Stimulated activated naive CD8-positive, alpha-beta T cell treated with anti-CD3 and anti-CD28 coated beads, Interleukin-15, Interleukin-2, amounts not matched to agents 100 U/mL and 50 U/mL, for 24 hours (primary cell): ENCODE measurements at places on chromosomes 7 and 10.

- no peak for DNase-seq
Measured at GRCh38 chr10:129853562-129853903, 110.5 kb downstream of the EBF3 start.

GRCh38 chr10:75611993-75612372, 180.6 kb downstream of the LRMDA start:
- no peak for DNase-seq

GRCh38 chr7:93365341-93365740, 133.2 kb downstream of the VPS50 start:
- DNase-seq, result no peak

DNA sequence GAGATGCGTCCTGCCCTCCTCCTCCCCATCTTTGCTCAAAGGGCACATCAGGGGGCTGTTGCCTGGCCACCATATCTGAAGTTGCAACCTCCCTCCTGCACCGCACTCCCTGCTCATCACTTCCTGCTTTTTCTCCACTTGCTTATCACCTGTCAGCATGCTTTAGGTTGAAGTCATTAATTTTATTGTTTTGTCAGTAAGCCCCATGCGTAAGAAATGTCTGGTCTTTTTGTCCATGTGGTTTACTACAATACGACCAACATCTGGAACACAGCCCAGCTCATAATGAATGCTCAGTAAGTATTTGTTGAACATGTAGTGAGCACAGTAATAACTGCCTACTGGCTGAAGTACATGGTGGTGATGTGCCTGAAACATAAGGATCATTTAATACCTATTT, 71.6 kb upstream of the GJD4 start:
- no peak for DNase-seq

GRCh38 chr7:81308643-81309322, 389.9 kb upstream of the SEMA3C start:
- no peak for DNase-seq

DNA sequence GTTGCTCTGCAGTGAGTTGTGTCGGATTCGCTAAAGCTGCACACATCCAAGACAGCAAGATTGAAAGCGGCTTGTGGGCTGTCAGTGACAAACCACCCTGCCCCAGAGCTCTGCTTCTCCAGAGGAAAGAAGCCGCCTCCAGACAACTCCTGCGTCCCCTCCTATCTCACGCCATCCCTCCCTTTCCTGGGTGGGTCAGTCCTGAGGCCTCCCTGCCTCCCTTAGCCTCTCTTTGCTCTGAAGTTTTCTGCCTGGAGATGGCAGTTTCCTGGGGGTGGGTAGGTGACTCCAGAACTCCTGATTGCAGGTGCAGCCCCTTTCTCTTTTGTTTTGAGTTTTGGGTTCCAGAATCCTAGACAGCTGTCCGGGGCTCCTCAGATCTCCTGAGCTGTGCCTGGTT, 78.7 kb downstream of the EMX2 start:
- DNase-seq, result no peak

GRCh38 chr7:133698127-133698526, 429.0 kb upstream of the LRGUK start:
- DNase-seq, result no peak

GRCh38 chr10:103499881-103500280, 6.4 kb downstream of the NEURL1 start:
- DNase-seq, result no peak

DNA sequence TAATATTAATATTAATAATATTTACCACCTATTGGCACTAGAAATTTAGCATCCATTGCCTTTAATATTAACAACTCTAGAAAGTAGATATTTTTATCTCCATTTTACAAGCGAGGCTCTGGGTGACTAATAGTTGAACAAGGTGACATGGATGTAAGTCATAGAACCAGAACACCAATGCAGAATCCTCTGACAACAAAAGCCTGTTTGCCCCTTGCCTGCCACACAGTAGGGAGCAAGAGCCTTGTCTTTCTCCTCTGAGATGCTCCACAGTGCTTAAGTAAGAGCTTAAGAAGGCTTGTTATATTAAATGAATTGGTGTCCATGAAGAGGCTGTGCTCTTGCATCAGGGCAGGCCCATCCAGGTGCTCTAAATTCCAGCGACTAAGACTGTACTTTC, 51.2 kb upstream of the LBX1 start:
- DNase-seq, result no peak

GRCh38 chr7:76359978-76360638, 1.3 kb upstream of the YWHAG start:
- DNase-seq, result no peak

GRCh38 chr10:74244097-74244685, 93.2 kb downstream of the ADK start:
- no peak for DNase-seq

DNA sequence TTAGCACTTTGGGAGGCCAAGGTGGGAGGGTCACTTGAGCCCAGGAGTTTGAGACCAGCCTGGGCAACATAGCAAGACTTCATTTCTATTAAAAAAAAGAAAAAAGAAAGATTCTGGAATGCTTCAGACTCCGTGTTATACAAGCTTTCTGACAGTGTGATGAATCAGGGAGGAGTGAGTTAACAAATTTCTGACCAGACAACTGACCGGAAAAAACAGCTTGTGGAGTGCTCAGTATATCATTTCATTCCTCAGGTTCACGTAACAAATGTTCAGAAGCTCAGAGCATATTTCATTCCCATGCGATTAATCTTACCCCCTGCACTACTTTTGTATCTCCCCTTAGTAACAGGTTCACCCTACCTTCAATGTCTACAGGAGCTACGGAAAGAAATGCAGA, 28.6 kb upstream of the TNPO3 start:
- DNase-seq, result no peak

DNA sequence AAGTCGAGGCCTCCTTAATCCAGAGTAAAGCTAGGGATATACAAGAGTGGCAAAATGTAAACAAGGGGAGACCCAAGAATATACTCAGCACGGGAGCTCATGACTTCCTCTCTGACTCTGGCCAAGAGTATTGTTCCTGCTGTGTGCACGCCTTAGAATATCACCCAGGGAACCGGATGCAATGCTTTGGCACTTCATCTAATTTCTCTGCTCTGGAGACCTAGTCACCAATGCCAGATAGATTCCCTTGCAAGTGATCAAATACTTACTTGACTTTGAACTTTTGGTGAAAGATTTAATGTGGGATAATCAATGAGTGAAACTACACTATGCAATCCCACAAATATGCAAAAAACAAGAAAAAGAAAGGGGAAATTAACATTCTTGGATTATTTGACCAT, 695.5 kb downstream of the INHBA start:
- DNase-seq, result no peak

DNA sequence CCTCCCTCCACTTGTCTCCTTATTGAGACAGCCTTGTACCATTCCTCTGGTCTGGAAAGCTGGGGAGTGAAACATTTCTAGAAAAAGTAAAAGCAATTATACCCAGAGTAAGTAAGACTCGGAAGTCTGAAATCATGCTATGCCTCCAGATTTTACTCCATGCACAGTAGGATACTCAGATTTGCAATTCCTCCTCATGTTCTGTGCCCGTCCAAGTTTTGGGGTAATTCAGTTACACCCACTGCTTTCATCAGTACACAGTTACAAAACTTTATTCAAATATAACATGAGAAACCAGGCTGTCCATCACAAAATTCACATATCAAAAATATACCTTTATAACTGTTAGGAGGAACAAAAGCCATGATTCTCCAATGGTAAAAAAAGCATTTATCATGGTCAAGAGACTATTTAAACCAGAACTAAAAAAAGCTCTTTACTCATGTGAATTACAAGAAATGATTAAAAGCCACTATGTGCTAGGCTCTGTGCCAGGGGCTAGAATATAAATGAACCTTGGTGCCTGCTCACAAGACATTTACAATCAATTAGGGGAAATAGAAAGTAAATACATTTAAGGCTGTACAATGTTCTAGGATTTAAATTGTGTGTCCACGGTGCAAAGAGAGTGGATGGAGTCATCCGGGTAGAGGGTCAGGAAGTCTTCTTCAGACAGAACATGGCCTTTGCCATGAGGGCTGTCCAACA, 320.2 kb downstream of the ELMO1 start:
- no peak for DNase-seq

- DNase-seq, result no peak
Measured at GRCh38 chr10:23079700-23080099, 15.7 kb upstream of the MSRB2 start.

DNA sequence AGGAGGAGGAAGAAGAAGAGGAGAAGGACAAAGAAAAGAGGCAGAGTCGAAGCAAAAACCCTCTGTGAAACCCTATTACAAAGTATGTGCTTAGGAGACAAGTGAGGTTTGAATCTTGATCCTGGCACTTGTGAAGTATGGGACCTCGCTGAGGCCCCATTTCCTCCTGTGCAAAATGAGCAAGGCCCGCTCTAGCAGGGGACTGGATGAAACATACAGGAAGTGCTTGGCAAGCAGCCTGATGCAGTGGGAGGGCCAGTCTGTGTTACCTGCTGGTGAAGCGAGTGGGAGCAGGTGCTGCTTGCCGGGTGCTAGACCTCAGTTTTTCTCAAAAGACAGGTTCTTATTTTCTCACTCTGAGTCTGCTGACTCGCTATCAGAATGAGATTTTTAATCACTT, 150.4 kb downstream of the JCAD start:
- peak; percentile 16 for DNase-seq

DNA sequence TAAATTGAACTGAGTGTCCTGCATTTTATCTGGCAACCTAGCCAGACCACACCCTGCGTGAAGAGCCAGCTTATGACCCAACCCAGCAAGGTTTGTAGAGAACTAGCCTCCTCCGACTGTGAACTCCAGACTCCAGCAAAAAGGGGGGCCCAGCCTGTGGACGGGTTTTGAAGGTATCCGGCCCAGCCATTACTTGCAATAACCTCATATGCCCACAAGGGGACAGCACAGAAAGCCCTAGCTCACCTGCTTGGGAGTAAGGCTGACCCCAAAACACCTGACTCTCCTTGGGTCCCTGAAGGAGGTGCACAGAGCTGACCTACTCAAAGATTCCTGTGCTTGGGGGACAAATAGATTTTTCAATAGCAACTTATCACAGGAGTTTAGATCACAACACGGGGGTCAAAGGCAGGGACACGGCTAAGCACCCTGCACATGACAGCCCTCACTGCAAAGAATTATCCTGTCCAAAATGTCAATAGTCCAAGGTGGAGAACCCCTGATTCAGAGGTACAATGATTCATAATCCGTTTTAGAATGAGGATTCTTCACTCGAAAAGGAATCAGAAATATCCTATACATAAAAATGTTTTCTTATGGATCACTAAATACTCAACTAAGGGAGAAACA, 4.6 kb downstream of the TRPV6 start:
- peak; percentile 50 for DNase-seq

DNA sequence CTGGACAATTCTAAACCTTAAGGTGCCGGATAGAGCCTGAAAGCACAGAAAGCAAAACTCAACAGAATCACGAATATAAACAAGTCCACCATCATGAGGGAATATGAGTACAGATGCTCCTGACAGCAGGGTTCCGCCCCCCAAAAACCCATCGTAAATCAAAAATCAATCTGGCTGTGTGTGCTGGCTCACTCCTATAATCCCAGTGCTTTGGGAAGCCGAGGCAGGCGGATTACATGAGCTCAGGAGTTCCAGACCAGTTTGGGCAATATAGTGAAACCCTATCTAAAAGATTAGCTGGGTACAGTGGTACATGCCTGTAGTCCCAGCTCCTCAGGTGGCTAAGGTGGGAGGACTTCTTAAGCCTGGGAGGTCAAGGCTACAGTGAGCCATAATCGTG, 12.2 kb downstream of the BUD31 start:
- no peak for DNase-seq

DNA sequence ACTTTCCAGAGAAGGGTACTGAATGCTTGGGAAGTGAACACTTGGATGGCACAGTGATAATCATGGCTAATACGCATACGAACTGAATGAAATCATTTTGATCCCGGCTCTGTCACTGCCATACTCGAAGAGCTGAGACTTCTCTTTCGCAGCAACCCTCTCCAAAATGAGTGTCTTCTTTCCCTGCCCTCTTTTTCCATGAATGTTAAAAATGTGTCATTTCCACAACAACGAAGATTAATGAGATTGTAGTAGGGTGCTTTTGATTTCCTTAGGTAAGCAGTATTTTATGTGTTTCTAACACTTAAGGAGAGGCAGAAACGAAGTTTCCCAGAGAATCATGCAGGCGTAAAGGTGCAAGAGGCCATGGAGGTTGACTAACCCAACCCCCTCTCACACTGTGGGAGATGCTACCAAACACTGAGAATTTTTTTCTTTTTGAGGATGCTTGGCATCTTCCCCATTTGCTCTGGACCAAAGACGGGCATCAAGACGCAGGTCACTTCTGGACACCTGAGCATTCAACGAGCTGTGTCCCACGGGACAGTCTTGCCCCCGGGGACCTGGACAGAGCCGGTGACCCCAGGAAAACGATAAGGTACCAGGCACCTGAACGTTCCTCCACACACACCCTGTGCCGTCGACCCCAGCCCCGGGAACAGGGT, 823 bp downstream of the COPG2 start:
- no peak for DNase-seq

DNA sequence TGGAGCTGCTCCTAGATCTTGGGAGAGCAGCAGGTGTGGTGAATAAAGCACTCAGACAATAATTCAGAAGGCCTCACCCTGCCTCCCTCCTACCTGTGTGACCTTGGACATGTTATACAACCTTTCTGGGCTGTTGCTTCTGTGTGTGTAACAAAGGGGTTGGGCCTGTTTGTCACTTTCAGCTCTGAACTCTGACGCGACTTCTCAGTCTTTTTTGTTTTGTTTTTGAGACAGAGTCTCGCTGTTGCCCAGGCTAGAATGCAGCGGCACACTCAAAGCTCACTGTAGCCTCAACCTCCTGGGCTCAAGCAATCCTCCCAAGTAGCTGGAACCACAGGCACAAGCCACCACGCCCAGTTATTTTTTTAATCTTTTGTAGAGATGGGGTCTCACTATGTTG, 89.3 kb downstream of the DNMBP start:
- DNase-seq, result no peak

GRCh38 chr7:91064938-91065337, 199.3 kb upstream of the FZD1 start:
- no peak for DNase-seq

- no peak for DNase-seq
Measured at GRCh38 chr7:70586822-70587221, 545.1 kb upstream of the GALNT17 start.

GRCh38 chr10:65911151-65911835, 1014.5 kb upstream of the LRRTM3 start:
- no peak for DNase-seq

DNA sequence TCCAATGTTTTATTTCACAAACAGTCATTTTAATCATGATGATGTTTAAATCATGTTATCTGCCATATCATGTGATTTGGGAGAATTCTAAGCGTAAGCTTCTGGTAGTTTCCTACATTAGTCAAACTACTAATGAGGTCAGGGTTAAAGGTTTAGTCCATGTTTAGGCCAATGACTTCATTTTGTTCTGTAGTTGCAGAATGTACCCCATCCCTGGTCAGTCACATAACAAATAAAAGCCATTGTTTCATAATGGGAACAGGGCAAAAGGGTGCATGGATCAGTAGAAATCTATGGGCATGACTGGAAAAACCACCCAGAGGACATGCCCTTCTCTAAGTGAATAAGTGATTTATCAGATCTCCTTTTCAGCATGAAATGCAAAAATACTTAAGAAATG, 138.4 kb upstream of the ABCB5 start:
- DNase-seq, result no peak

- DNase-seq, result peak; percentile 69
Measured at GRCh38 chr7:72493850-72494661, 81.9 kb upstream of the CALN1 start.
